Astrocyte of the spinal cord (primary cell): ENCODE measurements at places on chromosomes 13 and 19.

DNA sequence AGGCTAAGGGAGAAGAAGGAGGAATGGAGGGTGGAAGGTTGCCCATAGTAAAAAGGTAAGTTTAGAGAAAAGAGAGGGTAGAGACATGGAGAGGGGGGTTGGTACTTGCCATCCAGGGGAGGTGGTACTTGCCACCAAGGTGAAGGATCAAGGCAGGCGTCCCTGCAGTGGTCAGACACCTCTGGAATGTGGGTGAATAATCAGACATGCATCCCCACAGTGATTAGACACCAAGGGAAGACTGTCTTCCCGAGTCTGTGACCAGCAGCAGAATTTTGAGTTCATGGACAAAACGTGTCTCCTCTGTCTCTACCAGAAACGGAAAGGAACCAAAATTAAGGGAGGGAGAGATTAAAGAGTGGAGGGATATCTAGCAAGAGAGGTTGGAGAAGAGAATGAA is 27.1 kb upstream of the IGFL1 start:
- no peak for DNase-seq

GRCh38 chr13:85638265-85638664 is 161.0 kb downstream of the SLITRK6 start:
- DNase-seq: no peak

- no peak for DNase-seq
These were observed 351.3 kb upstream of the TMTC4 start for GRCh38 chr13:101025925-101026324.

DNA sequence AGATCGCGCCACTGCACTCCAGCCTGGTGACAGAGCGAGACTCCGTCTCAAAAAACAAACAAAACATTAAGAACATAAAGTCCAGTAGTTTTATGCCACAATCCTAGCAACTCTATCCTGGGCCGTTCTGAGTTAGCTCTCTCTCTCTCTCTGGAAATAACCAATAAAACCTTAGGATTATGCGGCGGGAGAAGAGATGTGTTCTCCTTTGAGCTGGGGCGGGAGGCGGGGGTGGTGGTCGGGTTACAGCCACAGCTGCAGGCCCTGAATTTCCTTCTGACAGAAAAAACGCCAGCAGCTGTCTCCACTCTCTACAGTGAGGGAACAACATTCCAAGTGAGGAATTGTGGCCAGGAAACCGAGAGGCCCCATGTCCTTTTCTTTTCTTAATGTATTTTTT is 9.1 kb upstream of the PNMA8A start:
- peak; percentile 76 for DNase-seq

DNA sequence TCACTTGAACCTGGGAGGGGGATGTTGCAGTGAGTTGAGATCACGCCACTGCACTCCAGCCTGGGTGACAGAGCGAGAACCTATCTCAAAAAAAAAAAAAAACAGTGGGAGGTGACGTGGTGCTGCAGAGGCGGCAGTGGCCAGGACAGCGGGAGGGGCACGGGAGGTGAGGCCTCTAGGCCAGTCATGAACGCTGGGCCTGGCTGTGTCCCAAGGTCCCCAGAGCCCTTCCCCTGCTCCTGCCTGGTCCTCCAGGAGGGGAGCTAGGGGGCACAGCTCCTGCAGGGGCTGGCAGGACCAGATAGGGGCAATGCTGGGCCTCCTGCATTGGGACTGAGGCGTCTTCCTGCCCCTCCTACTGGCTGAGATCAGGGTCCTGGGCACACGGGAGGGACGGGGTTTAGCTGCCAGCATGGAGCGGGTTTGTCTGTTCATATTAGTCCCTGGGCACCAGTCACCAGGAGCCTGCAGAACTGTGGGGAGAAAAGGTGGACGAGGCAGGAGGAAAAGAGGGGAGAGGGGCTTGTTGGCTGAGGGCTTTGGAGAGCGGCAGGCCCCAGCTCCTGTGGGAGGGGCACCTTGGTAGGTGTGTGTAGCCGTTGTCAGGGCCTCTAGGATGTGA is 4.5 kb downstream of the MAP2K7 start:
- DNase-seq: no peak

- DNase-seq: no peak
These were observed 511.1 kb downstream of the IRS2 start for GRCh38 chr13:109275139-109275745.

DNA sequence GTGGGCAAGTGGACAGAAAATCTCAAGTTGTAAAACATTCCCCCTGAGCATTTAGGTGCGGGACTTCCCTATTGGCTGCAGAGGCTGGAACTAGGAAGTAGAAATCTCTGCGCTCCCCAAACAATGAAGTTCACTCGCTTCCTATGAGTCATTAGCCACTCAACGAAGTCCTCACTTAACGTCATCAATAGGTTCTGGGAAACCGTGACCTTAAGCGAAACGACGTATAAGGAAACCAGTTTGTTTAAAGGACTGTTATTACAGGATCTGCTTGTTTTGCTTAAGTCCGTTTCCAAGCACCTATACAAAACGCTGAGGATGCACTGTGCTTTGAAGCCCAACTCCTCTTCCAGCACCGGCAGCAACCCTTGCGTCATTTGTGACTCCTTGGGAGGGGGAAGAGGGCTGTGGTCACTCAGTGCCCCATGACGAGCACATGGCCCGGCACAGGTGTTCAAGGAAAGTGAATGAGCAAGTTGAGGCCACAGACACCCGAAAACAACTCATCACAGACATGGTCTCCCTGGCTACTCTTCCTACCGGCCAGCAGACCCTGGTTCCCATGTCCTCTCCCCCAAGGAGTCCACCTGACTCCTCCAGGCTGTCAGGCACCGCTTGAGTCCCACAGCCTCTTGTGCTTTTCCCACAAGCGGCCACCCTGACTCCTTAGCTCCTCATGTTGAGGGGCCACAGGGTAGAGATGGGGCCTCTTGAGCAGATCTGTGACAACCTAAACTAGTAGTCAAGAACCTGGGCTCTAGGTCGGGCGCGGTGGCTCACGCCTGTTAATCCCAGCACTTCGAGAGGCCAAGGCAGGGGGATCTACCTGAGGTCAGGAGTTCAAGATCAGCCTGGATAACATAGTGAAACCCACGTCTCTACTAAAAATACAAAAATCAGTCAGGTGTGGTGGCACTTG is 4.8 kb downstream of the RPS16 start:
- peak; percentile 100 for DNase-seq

DNA sequence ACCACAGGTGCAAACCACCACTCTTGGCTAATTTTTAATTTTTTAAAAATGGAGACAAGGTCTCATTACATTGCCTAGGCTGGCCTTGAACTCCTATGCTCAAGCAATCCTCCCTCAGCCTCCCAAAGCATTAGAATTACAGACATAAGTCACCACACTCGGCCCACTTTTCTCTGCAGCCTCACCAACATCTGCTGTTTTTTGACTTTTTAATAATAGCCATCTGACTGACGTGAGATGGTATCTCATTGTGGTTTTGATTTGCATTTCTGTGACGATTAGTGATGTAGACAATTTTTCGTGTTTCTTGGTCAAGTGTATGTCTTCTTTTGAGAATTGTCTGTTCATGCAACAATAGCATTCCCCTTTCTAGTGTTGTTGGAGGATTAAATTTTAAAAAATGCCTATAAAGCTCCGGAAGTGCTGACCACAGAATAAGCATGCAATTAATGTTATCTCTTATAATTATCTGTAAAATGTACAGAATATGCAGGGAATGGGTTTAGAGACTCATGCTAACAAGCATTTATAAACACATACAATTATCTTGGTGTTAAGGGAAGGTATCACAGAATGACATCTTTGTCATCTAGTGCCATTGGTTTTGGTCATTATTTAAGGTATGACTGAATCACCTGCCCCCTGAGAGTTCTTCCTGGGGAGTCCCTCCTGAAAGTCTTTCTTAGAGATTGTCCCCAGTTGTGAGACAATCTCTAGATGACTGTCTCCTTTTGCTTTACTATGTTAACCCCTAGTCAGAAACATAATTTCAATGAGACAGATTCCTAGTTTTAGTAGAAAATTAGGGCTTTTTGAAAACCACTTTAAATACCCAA is 118.5 kb upstream of the SERTM1 start:
- no peak for DNase-seq

DNA sequence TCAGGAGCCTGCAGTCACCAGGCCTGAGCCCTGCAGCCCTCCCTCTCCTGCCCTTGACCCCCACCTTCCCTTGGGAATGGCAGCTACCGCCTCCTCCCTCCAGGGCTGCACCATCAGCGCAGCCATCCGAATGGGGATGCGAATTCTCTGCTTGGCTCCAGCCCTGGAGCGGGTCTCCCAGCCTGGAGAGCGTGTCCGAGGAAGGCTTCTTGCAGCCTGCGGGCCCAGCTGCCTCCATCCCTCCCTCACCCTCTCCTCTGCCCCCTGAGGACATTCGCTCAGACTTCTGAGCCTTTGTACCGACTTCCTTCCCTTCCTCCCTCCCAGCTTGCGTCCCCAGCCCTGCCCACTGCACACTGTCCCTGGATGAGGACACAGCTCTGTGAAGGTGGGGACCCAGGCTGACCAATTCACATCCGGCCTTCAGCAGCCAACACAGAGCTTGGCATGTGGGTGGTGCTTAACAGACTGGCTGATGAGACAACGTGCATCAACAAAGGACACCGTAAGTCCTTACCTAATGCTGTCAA is 6.0 kb upstream of the NKPD1 start:
- no peak for DNase-seq

DNA sequence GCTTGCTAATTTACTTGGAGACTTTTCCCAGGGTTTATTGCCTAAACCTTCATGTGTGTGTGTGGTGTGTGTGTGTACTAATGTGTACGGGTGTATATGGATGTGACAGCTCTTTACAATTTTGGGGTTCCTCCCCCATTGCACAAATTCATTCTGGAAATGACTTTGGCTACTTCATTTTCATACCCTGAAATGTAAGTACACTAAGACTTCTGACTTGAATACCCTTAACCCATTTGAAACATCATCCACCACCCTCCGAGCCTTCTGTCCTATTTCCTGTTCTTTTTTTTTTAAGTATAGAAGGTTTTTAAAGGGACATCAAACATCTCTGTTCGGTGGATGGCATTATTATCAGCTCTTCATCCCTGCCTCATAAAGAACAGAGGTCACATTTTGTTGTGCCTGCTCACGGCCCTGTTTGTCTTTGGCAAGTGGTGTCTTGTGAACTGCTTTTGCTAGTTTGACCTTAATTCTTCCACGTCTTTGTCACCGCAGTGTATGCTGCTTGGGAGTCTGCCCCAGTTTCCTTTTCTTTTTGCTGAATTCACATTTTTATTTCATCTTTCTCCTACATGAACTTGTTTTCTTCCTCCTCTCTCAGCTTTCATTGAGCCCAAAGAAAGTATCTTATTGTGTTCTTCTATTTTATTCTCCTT is 228.3 kb downstream of the FOXO1 start:
- no peak for DNase-seq

DNA sequence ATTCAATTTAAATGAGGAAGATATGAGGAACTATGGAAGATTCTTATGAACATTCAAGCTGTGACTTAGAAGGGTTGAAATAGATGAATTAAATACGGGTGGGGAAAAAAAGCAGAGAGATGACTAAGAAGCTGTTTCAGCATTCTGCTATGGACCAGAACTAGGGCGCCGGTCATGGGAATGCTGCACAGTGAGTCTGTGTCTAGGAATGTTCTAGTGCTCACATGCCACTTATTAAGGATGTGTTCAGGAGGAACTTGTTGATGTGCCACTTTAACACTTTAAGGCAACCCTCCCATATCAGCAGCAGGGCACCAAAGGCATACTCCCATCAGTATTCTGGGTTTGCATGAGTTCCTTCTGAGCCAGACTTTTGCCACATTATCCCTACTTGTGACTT is 152.1 kb downstream of the POSTN start:
- peak; percentile 94 for DNase-seq

DNA sequence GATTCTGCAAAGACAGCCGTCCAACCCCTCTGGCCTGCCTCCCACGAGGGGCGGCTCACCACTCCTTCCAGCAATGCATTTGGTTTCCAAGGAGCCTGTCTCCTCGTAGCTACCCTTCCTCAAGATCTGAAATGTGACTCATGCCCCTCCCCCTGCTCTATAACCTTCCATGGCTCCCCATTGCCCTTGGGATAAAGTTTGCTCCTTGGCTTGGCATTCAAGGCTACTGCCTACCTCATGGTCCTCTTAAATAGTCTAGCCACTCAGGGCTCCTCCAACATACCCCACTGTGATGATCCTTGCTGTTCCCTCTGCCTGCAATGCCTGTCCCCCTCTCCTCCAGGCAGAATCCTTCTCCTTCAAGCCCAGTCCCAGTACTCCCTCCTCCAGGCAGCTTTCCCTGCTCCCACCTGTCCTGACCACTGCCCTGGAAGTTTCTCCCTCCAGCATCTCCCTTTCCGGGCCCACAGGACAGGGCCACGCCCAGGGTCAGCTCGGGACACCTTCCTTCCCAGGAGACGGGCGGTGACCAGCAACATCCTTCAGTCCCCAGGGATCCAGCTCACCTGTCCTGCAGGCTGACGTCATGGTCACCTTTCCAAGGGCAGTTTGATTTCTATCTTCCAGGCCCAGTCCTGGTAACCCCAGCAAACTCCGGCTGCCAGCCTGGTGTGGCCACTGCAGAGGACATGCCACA is 19.2 kb upstream of the SEMA6B start:
- DNase-seq: no peak

DNA sequence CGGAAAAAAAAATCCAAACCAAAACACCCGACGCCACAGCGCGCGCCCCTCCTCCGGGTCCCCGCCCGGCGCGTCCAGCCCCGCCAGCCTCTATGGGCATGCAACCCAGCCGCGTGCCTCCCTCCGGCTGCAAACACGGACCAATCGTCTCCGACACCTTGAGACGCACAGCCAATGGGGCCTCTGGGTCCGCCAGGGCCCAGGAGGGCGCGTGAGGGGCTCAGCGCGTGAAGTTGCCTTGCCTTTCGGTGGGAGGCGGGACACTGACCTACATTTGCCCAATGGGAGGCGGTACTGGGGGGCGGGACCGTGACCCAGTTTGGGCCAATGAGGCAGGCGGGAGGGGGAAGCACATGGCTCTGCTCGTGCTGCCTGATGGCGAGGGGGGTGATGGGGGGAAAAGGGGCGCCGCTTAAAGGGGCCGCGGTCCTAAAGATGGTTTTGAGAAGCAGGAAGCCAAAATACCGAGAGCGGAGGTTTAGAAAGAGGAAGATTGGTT is 319 bp upstream of the DBP start:
- peak; percentile 99 for DNase-seq

DNA sequence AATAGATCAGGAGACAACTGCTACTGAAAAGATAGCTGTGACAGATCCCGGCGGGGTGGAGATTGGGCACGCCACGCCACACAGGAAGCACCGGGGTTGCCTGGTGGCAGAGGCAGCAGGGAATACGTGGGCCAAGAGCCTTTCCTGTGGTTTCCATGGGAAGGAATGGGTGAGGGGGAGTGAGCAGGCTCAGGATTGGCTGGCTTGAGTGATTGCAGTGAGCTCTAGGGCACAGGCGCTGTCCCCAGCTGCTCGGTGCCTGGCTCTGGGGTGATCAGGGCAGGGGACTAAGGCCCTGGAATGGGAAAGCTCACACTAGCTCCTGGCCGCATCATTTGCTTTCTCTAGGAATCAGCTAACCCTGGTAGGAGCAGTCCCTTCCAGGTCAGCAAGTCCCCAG is 166.1 kb downstream of the USP12 start:
- no peak for DNase-seq

DNA sequence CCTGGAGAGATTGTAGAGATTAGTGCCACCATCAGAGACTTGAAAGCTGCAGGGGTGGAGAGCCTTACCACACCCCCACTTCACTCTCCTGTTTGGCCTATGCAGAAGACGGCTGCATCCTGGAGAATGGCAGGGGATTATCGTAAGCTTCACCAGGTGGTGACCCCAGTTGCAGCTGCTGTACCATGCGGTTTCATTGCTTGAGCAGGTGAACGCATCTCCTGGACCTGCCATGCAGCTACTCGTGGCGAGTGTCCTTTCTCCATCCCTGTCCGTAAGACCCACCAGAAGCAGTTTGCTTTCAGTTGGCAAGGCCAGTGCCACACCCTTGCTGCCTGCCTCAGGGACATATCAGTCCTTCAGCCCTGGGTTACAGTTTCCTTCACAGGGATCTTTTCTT is 21.2 kb downstream of the PPP5C start:
- no peak for DNase-seq
